ENCODE measurements at places on chromosomes 1 and 21.

- DNase-seq, result no peak
These were observed 511 bp upstream of the RABGAP1L start for GRCh38 chr1:174158767-174159251.

GRCh38 chr1:25575191-25575590, 31.8 kb downstream of the LDLRAP1 start:
- DNase-seq, result no peak

- DNase-seq, result no peak
These were observed 148.7 kb downstream of the ZNF326 start for GRCh38 chr1:90143591-90143990.

DNA sequence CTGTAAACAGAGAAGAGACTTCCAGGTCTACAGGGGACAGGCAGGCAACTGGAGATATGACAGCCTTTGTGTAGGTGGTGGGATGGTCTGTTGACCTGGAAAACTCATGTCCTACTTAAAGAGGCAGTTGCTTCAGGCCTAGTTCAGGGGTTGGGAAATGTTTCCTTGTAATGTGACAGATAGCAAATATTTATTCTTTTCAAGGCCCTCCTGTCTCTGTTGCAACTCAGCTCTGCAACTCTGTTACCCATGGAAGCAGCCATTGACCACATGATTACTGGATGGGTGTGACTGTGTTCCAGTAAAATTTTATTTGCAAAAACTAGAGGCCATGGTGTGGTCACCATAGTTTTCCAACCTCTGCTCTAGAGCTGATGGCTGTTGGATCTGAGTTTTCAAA, 341.9 kb downstream of the PTBP2 start:
- no peak for DNase-seq

DNA sequence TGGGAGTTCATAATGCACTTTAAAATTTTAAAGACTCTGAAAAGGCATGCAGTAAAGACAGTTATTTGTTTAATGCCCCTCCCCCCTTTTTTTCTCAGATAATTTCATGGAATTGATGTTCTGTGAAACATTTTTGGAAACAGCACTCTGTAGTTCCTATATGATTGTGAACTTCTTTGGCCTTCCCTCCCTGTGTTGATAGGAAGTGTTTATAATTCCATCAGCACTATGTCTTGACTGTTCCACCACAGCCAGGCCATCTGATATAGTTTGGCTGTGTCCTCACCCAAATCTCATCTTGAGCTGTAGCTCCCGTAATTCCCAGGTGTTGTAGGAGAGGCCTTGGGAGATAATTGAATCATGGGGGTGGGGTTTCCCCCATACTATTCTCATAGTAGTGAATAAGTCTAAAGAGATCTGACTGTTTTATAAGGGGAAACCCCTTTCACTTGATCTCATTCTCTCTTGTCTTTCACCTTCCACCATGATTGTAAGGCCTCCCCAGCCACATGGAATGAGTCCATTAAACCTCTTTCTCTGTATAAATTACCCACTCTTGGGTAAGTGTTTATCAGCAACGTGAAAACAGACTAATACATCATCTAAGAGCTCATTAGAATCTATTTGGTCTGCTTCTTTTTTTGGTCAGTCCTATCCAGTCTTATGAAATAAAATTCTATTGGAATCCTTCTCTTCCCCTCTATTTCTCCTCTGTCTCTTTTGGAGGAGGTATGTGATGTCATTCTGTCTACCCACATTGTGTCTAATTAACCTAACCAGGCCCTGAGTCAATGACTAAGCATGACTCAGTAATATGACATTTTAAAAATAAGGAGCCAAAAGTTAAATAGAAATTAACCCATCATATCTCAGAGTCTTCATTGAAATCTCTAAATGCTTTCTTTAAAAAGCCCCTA, 8.9 kb downstream of the CCDC185 start:
- DNase-seq, result peak; percentile 79

All from mammary epithelial cell (primary cell).